ENCODE measurements at places on chromosomes 13 and 19.

DNA sequence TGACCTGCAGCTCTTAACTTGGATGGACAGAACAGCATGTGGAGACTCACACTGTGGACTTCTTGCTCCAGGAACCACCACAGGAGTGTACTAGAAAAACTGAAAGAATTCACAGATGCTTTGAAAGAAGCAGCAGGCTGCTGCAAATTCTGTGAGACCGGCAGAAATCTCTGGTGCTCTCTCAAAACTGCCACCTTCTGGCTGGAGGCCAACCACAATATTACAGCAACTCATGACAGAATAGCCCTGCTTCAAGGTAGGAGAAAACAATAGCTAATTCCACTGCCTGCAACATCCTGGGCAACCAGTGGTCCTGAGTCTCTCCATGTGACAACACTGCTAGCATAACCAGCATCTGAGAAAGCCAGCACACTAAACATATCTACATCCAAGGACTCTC lies 26.9 kb downstream of the CDK8 start:
- no peak for DNase-seq

- DNase-seq, result no peak
These were observed 19.1 kb upstream of the CHST8 start for GRCh38 chr19:33602576-33603204.

- no peak for DNase-seq
These were observed 68.8 kb downstream of the LNX2 start for GRCh38 chr13:27551562-27551961.

DNA sequence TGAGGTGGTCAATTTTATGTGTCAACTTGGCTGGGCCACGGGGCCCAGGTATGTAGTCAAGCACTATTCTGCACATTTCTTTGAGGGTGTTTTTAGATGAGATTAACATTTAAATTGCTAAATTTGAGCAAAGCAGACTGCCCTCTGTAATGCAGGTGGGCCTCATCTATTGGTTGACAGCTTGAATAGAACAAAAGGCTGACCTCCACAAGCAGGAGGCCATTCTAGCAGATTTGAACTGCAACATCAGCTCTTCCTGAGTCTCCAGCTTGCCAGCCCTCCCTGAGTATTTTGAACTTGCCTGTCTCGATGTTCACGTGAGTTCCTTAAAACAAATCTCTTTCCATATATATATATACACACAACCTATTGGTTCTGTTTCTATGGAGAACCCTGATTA lies 134.8 kb downstream of the DCLK1 start:
- DNase-seq, result no peak

DNA sequence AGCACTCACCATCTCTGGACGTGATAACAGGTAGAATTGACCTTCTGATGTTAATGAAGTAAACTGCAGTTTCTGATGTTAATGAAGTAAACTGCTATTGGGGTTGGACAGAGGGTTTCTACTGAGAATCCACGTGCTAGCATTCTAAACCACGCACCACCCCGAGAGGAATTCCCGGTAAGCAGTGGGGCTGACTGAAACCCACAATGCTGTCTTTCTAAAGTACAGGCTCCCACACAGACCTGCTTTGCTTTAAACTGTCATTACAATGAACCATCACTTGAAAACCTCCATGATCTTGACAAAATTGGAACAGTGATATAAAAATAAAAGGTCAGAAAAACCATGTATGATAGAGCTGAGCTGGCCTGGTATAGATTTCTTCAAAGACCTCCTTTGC lies 559.0 kb downstream of the FGF9 start:
- no peak for DNase-seq

DNA sequence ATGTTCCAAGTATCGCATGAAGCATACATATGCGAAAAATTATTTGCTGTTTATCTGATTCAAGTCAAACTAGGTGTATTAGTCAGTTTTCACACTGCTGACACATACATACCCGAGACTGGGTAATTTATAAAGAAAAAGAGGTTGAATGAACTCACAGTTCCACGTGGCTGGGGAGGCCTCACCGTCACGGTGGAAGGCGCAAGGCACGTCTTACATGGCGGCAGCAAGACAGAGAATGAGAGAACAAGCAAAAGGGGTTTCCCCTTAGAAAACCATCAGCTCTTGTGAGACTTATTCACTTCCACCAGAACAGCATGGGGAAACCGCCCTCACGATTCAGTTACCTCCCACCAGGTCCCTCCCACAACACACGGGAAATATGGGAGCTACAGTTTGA lies 13.0 kb upstream of the PROZ start:
- DNase-seq, result no peak

GRCh38 chr19:2721570-2722540 lies 683 bp upstream of the DIRAS1 start:
- DNase-seq, result no peak

- DNase-seq, result no peak
These were observed 23.6 kb downstream of the SOHLH2 start for GRCh38 chr13:36190771-36191170.

GRCh38 chr13:71820699-71821098 lies 46.3 kb downstream of the DACH1 start:
- DNase-seq, result no peak

- DNase-seq, result no peak
These were observed 2.8 kb upstream of the SPRYD7 start for GRCh38 chr13:49938921-49939320.

- DNase-seq, result no peak
These were observed 43.3 kb downstream of the CRYL1 start for GRCh38 chr13:20482275-20482761.

- no peak for DNase-seq
These were observed 695 bp downstream of the TICAM1 start for GRCh38 chr19:4830768-4831265.

DNA sequence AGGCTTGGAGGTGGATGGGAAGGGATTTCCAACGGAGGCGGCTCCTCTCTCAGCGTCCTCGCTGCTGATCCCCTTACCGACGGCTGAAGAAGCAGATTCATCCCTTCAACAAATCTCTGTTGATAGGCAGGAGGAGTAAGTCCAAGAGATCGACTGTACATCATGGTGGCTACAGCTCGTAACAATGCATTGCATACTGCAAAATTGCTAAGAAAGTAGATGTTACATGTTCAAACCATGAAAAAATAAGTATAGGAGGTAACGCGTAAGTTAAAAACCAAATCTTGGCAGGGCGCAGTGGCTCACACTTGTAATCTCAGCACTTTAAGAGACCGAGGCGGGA lies 468 bp upstream of the SLC39A3 start:
- no peak for DNase-seq

GRCh38 chr13:30159446-30159839 lies 147.9 kb downstream of the KATNAL1 start:
- DNase-seq, result no peak

- DNase-seq, result peak; percentile 88
These were observed 540 bp upstream of the ZFP36 start for GRCh38 chr19:39405958-39406655.

- no peak for DNase-seq
These were observed 10.1 kb downstream of the ANO8 start for GRCh38 chr19:17324357-17325114.

- DNase-seq, result no peak
These were observed 281.4 kb downstream of the ABCC4 start for GRCh38 chr13:95019886-95020285.

DNA sequence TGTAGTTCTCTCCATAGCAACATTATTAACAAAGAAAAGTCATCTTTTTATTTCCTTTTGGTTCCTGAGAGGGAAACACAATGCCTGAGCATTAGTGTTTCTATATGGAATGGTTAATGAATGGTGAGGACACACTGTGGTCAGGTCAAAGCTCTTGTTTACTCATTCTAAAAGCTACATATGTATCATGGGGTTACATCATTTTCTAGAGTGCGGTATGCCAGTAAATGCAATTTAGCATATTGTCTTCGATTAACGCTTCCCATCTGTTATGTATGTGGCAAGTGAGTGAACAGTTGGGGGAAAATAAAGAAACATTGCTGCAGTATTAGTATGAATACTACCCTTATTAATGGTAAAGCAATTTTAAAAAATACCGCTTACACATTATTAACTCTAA lies 1152.2 kb upstream of the SPRY2 start:
- no peak for DNase-seq

DNA sequence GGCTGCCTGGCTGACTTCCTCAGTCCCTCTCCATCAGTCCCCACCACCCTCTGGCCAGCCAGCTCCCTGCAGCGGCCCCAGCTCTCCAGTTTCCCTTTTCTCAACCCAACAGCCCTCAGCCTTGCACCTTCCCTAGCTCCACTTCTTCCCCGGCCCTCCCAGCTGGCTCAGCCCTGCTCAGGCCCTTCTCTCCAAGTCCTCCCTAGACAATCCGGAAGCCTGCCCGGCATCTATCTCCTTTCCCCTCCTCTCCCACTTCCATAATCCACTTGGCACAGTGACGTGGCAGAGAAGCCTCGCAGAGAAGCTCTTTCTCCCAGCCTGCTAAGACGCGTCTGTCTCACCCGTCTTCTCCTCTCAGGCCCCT lies 1.1 kb downstream of the UBXN6 start:
- no peak for DNase-seq

DNA sequence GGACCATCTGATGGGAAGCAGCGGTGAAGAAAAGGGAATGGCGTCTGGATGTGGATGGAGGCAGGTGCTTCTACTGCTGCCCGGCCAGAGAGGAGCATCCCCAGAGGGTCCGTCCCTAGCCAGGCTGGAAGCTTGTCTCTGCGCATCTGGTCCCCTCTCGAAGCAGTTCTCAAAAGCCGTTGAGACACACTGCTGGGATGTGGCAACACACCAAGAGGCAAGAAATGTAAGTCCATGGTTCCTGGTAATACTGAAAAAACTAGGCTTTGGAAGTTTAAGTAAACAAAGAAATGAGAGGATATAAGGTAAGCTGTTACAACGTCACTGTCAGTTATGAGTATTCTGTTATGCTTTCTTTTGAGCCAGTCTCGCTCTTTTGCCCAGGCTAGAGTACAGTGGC lies 15.1 kb upstream of the FFAR2 start:
- DNase-seq, result no peak

DNA sequence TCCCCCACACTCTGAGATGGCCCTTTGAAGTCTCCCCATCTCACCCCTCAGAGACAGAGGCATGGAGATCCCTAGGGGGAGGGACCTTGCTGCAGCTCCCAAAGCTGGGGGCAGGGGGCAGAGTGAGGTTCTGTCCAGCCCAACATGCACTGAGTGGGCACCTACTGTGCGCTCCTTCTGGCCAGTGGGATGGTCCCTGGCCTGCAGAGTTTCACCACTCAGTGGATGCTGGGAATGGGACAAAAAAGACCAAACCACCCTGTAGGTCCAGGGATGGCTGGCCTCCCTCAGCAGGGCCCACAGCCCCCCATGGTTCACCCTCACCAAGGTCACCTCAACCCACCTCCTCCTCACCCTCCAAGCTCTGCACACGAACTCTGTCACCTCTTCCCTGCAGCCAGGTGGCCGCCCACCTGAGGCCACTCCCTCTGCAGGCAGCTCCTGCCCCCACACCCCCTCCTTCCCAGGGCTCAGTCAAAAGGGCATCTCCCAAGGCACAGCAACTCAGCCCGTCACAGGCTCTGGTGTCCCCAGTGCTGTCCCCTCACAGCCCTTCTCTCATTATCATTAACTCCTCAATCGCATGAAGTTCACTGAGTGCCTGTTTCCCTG lies 16.1 kb downstream of the CEACAM21 start:
- DNase-seq, result no peak

GRCh38 chr19:2750808-2751437 lies 11.1 kb upstream of the SLC39A3 start:
- DNase-seq, result no peak

- no peak for DNase-seq
These were observed 38.7 kb upstream of the POMP start for GRCh38 chr13:28620011-28620830.

DNA sequence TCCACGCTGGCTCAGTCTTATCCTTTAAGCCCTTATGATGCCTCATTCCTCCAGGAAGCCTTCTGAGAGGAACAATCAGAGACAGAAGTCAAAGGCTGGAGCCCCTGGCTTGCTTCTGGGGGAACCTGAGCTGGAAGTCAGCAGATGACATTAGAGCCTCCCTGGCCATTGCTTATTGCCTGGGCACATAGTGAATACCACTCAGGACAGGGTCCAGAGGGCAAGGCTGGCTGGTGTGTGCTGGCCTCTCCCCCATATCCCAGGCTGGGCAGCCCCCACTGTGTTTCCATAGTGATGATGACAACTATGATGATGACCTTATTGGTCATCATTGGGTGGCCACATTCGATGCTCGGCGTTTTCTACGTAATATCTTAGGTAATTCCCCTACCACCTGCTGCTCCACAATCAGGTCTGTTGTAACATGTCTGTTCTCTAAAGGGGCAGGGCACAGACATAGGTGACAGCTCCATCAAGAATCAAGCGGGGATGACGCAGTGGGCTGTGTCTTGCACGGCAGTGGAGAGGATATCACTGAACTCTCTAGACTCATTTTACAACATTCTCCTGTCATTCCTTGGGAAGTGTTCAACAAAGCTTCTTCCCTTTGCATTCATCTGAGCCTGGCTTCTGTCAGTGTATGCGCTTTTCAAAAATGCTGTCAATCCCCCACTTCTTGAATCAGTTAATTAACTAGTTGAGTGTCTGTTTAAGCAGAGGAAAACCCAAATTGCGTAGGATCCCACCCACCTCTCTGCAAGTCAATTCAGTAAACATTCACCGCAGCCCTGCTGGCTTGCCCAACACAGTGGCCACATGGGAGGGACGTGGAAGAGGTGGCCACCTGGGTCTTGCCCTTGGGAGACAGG lies 89.4 kb upstream of the TSHZ3 start:
- DNase-seq, result no peak

DNA sequence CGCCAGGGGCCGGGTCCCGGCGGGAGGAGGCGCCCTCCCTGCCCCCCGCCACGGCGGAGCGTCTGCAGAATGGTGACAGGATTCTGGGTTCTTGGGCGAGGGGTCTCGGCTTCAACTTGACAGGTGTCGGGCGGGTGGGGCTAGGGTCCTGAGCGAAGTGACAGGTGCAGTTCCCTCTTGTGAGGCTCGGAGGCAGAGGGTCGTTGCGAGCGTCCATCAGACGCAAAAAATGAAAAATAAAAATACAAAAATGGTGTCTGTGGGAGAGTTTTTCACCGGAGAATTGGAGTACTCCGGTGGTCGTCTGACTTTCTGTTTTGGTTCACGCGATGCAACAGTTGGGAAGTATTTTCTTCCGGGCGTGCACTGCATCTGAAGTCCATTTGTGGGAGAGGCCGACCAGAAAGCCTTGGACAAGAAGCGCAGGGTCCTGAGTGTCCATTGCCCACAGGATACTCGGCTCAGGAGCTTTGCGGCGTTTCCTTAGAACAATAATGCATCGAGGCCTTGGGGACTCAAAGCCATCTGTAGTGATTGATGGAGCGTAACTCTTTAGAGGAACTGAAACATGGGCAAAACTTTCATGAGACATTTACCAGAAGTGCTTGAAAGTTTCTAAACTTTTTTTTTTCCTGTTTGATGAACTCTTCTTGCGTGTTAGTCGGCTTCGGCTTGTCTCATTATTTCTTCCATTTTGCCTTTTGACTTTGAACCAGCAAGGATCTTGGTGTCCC lies 759 bp downstream of the RB1 start:
- DNase-seq, result no peak

- no peak for DNase-seq
These were observed 836 bp upstream of the BST2 start for GRCh38 chr19:17406046-17406886.

DNA sequence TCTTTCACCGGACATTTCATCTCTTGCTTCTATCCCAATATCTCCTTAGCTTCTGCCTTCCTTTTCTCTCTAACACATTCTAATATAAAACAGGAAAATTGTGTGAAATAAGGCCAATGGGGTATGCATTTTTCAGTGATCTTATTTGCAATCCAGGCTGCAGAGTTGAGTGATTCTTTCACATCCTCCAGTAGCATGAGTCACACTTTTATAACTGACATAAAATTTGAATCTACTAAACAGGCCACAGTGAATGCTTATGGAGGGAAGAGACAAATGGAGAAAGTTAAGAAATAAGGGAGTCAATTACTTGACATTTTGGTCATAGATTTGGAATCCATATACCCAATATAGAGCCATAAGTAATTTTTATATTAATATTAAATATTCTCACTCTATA lies 1037.0 kb upstream of the SPRY2 start:
- no peak for DNase-seq
